ENCODE measurements at places on chromosomes 2 and 18. TPM values are rescaled to one million over a fixed set of nuclear protein-coding genes. Genes with fewer than 3 reads are reported as not detected.

SLC19A3 gene
- not detected for total RNA-seq

TTL gene
- 38.6 TPM for total RNA-seq

GAREM1 gene
- not detected for total RNA-seq

PTH2R gene
- 0.10 TPM for total RNA-seq

POMC gene
- total RNA-seq = 4.1 TPM

PJVK gene
- total RNA-seq = 2.2 TPM

REG3G gene
- not detected for total RNA-seq

AOX1 gene
- 0.22 TPM for total RNA-seq

RGPD4 gene
- 0.02 TPM for total RNA-seq

TRABD2A gene
- 74.6 TPM for total RNA-seq

FAM98A gene
- total RNA-seq = 33.7 TPM

CIDEA gene
- total RNA-seq = not detected

LIMS2 gene
- total RNA-seq = 36.4 TPM

SLC25A12 gene
- total RNA-seq = 28.8 TPM

WNT10A gene
- 0.10 TPM for total RNA-seq

ABCG8 gene
- total RNA-seq = not detected

LRRC30 gene
- not detected for total RNA-seq

ANTXR1 gene
- total RNA-seq = 0.23 TPM

PTPRM gene
- 10.5 TPM for total RNA-seq

PLGLB2 gene
- total RNA-seq = 3.5 TPM

All from activated CD4-positive, alpha-beta T cell treated with anti-CD3 and anti-CD28 coated beads, Interleukin-2, amount 10 ng/mL, durations not matched to agents 7 days and 5 days (primary cell).